ENCODE measurements at places on chromosomes 3 and 15. TPM values are rescaled to one million over a fixed set of nuclear protein-coding genes. Genes with fewer than 3 reads are reported as not detected.

Gene GOLGA6D
- polyA plus RNA-seq = not detected

Gene TRPM1
- polyA plus RNA-seq = not detected

Gene ARHGAP11A
- 9.1 TPM for polyA plus RNA-seq

Gene CCR9
- polyA plus RNA-seq = not detected

DNA sequence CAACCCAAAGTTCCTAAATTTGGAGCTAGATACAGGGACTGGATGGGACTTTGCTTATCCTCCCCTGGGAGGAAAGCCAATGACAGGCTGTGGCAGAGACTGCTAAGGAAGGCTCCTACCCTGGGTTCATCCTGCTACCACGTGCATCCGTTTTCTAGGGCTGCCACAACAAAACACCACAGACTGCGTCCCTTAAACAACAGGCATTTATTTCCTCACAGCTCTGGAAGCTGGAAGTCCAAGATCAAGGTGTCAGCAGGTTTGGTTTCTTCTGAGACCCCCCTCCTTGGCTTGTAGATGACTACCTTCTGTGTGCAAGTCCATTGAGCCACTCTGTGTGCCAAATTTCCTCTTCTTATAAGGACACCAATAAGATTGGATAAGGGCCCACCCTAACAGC lies 263.9 kb downstream of the FAM43A start:
- DNase-seq = no peak

DNA sequence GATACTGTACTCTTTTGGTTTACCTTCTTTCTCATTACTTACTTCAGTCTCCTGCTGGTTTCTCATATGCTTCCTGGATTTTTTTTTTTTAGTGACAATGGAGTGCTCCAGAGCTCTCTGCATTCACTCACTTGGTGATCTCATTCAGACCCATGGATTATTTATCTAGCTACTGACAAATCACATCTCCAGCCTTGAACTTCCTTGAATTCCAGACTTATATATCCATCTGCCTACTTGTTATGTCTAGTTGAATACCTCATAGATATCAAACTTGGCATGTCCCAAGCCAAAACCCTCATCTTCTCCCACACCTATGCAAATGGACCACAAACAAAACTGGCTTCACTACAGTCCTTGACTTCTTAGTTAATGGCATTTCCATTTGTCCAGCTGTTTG lies 234.7 kb upstream of the ZPLD1 start:
- no peak for DNase-seq

DNA sequence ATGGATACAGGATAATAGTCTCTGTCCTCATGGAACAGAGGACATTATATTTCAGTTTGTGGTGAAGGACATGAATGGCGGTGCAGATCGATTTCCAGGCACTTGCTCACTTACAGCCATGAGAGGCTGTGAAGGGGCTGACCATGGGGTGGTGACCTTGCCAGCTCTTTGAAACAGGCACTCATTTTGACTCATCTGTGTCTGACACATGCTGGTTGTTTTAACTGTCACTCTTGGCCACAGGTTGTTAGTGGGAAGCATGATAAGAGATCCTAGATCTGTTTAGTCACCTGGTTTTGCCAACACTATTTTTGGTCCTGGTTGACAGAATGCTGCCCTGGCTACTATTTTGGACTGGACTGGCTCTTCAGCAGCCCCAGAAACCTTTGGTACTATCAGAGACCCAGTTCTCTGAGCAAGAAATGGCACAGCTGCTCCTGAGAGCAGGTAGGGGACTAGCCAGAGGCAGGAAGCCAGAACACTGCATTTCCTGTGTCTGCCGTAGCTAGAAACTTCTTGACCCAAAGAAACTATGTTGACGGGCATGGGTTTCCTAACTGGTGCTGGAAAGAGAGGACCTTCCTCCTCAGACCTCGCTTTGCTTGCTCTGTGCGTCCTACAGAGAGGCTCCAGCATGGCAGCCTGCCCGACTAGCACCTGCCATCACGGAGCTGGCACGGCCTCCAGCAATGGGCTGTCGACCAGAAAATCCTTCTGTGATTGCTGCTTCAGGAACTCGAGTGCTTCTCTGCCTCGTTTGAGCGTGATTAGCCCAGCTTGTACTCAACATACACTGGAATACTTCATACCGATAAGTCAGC lies 6.3 kb downstream of the PXYLP1 start:
- no peak for DNase-seq

DNA sequence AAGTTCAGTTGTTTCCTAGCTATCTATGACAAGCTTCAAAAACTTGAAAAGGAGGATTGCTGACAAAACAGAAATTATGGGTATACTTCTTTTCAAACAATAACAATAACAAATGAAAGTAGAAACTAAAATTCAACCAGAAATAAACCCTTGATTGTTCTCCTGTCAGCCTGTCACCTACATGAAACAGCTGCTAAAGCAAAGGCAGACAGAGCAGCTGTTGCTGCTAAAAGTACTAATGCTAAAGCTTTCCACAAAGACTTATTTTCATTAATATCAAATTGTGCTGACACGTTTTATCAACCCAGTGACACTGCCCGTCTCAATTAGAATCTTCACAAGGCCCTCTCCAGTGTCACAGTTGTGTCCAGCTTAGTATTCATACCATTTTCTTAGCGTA lies 533.2 kb upstream of the GBE1 start:
- no peak for DNase-seq

DNA sequence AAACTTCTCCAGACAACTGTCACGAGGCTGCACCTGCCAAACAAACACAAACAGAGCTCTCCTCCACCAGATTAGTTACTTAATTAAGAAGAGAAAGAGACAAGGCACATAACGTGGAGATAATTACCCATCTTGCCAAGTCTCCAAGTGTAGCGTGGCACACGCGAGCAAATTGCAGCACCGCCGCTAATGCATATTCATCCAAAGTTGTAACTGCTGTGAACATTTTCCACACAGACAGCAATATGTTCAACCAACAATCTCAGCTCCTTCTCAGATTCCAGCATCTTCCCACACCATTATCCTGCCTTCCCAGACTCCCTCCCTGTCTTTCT lies 309.6 kb upstream of the TLE3 start:
- no peak for DNase-seq

DNA sequence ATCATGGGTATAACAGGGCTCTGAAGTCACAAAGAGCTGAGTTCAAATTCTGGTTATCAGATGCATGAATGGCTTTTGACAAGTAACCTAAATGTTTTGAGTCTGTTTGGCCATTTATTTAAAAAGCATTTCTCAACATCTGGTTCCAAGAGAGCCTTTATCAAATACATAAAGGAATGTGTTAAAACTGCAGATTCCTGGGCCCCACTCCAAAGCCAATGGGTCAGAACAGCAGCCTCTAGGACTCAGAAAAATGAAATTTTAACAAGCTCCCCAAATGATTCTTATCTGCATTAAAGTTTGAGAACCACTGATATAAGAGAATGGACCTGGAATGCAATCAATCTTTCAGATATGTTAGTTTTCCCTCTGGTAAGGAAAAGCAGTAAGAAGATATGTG lies 3.4 kb downstream of the B4GALT4 start:
- DNase-seq = no peak

- DNase-seq = no peak
Observed at GRCh38 chr3:162956711-162957110, 1460.1 kb downstream of the OTOL1 start.

GRCh38 chr3:47024932-47025331 lies 45.5 kb downstream of the NBEAL2 start:
- DNase-seq = no peak

GRCh38 chr15:41331833-41332193 lies 578 bp downstream of the OIP5 start:
- DNase-seq = no peak

DNA sequence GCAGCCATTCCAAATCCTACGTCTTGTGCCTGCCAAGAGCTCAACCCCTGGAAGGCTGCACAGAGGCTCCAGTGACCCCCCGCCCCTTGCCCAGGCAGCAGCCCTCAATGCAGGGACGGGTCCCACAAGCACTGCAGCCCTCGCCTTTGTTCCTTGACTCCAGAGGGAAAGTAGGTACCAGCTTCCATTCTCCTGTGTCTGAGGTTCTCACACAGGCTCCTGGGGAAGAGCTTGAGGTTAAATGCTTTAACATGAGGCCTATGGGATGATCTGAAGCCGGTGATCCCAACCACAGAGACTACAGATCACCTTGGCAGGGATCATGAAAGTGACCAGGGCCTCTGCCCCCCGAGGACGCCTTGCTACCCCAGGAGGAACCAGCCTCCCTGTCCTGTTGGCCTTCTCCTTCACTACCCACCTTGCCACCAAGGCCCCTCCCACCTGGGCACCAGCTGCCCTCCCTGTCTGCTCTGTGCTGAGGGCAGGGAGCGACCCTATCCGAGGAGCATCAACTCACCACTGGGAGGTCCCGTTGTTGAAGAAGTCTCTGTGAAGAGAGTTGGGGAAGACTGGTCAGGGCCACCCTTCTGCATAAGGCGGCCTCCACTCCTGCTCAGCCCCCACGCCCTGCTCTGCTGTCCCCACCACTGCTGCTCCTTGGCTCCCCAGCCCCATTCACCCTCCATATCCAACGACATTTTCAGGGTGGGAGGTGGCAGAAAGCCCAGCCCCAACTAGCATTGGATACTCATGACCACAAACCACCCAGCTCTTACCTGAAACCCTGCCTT lies 95.3 kb downstream of the SEC22A start:
- no peak for DNase-seq

DNA sequence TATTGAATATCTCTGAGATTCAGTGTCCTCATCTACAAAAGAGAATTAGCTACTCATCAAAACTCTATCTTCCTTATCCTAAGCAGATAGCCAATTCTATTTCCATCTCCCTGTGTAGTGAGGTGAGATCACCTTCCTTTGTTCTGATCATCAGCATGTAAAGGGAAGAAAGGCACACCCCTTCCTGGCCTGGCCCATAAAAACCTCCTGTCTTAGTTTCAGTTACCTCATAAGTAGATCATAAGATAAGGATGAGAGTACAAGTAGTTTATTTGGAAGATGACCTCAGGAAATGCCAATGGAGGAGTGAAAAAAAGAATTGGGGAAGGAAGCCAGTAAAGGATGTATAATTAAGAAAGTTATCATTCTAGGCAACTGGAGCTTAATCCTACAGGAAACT lies 114.5 kb upstream of the GADL1 start:
- no peak for DNase-seq

DNA sequence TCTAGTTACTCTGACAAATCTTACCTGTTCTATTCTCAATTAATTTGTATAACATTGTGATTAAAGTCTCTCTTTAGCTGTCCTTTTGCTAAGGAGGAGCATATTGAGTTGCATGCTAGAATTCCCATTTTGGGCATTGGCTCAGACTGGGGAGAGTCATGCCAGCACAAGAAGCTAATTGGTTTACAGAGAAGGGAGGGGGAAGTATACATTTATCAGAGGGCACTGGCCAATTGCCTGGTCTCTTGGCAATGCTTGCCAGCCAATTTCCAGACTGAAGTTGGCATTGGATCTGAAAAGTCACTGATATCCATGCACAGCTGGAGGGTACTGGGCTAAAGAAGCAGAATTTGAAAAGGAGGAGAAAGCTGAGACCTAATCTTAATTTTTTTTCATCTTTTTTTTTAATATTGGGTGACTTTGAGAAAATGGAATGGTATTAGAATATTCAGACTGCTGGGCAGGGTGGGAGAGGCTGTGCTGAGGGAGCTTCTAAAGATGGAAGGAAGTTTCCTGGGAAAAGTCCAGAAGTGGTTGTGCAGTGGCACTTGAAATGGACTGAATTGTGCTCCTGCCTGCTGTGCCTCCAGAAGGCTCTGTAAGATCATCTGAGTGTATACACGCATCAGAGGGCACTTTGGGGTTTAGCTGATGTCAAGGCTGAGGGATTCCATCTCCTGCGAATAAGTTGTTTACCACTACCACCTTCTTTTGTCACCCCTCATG lies 365.2 kb upstream of the DPH6 start:
- no peak for DNase-seq

GRCh38 chr15:73969151-73969759 lies 22.8 kb downstream of the STOML1 start:
- DNase-seq = no peak

DNA sequence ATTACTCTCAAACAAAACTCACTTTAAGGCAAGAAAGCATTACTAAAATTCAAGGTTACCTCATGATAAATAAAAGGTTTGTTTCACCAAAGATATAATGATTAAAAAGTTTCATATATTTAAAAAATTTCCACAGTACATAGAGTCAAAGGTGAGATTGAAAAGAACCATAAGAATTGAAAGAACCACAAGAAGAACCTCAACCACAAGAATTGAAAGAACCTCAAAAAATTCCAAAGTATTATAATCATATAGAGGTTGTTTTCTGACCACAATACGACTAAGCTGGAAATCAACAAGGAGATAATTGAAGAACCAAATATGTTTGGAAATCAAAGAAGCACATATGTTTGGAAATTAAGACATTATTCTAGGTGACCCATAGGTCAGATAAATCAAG lies 52.7 kb downstream of the SLC25A36 start:
- DNase-seq = no peak

DNA sequence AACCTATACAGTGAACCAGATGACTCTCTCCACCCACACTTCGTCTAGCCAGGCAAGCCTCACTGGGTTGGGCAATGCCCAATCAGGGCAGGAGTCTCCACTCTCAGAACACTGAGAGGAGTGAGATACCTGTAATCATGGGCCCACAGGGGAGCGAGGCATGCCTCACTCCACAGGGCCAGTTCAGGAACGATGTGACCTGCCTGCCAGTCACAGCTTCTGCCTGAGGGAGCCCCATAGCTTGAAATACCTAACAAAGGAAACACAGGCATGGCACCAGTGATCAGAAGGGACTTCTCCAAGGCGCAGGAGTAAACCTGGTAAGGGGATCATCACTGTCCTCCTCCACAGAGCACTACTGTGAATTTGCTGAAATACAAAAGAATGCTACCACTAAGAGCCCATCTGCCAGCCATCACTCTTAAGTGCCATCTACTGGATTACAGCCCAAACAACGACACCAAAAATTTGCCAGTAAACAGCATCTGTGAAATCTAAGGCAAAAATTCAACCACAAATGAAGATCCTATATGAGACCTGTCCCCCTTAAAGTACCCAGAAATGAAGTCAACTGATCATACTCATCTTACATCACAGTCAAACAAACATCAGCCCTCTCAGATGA lies 689.9 kb upstream of the SEMA6D start:
- no peak for DNase-seq

DNA sequence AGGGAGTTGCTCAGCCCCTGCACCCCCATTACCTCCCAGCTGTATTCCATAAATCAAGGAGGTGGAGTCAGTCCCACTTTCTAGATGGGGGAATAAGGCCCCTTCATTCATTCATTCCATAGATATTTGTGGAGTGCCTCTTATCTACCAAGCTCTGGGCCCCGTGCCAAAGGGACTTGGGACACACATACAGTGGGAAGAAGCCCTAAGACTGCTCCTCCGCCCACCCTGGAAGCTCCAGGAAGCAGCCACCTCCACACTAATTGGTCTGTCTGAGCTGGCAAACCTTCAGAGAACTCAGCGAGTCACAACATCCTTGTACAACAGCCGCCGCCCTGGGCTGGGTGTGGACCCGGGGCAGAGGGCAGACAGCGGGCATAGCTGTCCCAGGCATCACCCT lies 6.4 kb downstream of the STRA6 start:
- DNase-seq = peak; percentile 72

- no peak for DNase-seq
Observed at GRCh38 chr15:80275961-80276360, 23.9 kb upstream of the CTXND1 start.

All from AG04450 (cell line).